Activated CD4-positive, alpha-beta T cell treated with anti-CD3 and anti-CD28 coated beads, Interleukin-2, Interleukin-6, amounts not matched to agents 100 ng/mL and 50 ng/mL, durations not matched to agents 16 hours and 8 hours (primary cell): ENCODE measurements at places on chromosomes 13 and 19.

DNA sequence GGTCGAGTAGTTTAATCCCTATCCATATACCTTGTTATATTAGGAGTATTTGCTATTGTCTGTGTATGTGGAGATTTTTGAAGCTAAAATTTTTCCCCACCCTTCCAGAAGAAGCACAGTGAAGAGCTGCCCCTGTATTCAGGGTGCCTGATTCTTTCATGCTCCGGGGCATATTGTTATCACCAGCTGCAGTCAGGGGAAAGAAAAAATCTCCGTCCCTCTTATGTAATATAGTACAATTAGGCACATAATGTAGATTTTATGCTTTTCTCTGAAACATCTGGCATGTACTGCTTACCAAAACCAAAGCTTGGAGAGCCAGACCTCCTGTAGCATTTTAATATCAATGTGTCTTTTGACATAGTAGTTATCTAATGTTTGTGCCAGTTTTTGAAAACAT, 214.9 kb upstream of the EDNRB start:
- DNase-seq = no peak

GRCh38 chr19:7122701-7123100, 53.2 kb downstream of the ZNF557 start:
- no peak for DNase-seq

DNA sequence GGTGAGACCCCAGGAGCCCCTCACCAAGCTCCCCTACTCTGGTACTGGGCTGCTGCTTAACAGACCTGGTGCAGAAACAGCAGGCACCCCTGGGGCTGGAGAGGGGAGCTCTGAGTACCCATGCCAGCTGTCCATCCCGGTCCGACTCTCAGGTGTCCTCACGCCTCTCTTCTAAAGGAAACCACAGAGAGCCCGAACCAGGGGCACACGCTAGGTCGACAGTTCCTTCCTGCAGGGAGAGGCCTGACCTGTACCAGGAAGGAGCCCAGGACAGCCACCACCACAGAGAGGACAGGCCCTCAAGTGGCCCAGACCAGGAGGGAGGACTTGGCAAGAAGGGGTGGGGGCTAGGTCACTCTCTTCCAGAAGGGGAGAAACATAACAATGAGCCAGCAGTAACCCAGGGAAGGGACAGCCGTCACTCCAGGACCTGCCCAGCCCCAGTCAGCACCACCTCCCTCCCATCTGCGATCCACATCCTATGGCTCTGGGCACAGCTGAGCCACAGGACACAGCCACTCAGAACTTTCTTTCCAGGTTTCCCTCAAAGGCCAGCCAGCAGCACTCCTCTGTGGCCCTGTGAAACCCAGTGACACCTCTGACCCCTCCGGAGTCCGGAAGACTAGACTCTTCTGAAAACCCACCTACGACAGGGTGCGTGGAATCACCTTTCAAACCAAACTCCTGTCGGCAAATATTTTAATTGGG, 13.0 kb upstream of the SLC35E1 start:
- DNase-seq = no peak

DNA sequence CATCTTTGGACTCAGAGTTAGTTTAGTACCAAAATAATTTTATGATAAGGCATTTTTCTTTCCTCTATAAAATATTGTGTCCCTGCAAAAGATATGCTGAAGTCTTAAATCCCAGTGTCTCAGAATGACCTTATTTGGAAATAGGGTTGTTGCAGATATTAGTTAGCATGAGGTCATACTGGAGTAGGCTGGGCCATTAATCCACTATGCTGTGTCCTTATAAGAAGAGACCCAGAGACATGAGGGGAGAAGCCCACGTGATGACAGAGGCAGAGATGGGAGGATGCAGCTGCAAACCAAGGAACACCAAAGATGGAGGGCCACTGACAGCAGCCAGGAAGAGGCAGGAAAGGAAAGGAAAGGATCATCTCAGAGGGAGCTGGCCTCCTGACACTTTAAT, 6.4 kb downstream of the POGLUT2 start:
- DNase-seq = no peak
